ENCODE measurements at places on chromosomes 12 and 14.
A peak's percentile ranks its signal among the peaks of the same experiment; 100 is the strongest.

DNA sequence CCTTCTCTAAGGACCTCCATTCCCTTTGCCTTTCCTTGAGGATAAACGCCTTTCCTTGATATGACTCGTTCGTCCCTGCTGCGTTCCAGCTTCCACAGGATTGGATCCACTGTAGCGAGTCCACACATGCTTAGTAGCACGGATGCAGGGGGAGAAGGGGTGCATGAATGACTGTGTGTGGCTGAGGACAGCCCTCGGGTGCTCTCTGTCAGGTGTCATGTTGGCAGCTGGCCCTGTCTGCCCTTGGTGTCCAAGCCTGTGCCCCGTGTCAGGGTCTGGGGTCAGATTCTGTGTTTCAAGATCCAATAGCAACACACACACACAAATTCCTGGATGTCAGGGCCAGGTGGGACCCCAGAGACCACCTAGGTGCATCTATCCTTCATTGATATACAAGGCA is 17.5 kb upstream of the KRT80 start:
- no peak for DNase-seq

GRCh38 chr14:96445844-96446710 is 54.1 kb downstream of the AK7 start:
- DNase-seq: no peak

DNA sequence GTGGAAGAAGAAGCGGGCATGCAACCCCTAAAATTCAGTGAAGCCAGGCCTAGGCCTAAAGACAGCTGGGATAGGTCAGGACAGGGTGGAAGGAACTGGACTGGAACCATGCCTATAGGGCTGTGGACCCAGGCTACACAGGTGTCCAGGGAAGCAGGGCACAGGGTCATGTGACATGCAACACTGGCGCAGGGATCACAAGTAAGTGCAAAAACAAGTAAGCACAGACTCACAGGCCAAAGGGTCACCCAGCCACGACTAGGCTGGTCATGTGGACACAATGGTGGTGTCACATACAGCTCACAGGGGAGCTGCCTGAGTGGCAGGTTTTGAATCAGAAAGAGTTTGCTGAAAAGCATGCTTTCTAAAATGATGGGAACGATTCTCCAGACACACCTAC is 195.7 kb downstream of the SPTSSA start:
- no peak for DNase-seq

DNA sequence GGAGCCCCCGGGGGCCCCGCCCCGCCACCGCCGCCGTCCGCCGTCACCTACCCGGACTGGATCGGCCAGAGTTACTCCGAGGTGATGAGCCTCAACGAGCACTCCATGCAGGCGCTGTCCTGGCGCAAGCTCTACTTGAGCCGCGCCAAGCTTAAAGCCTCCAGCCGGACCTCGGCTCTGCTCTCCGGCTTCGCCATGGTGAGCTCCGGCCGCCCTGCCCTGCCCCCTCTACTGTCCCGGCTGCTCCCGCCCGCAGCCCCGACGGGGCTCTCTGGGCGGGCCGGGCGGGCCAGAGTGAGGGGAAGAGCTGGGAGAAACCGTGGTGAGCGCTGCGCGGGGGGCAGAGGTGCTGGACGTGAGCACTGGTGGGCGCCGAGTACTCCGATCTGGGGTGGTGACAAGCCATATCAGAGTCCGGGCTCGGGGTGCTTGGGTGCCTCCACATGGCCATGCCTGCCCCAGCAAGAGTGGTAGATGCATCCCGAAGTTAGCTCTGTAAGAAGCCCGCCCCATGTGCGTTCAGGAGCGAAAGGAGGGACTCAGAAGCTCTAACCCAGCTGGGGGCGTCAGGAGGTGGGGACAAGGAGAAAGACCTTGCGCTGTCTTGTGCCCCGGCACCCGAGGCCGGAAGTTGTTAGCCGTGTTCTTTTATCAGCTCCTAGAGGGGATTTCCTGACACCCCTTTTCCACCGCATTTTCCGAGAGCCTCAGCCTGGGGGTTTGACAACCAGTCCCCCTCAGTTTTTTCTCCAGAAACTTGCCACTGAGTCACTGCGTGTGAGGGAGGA is 717 bp downstream of the ORAI1 start:
- DNase-seq: no peak

- no peak for DNase-seq
Observed at GRCh38 chr14:94636744-94637412, 24.7 kb downstream of the SERPINA3 start.

GRCh38 chr14:52545584-52546317 is 6.6 kb downstream of the TXNDC16 start:
- no peak for DNase-seq

DNA sequence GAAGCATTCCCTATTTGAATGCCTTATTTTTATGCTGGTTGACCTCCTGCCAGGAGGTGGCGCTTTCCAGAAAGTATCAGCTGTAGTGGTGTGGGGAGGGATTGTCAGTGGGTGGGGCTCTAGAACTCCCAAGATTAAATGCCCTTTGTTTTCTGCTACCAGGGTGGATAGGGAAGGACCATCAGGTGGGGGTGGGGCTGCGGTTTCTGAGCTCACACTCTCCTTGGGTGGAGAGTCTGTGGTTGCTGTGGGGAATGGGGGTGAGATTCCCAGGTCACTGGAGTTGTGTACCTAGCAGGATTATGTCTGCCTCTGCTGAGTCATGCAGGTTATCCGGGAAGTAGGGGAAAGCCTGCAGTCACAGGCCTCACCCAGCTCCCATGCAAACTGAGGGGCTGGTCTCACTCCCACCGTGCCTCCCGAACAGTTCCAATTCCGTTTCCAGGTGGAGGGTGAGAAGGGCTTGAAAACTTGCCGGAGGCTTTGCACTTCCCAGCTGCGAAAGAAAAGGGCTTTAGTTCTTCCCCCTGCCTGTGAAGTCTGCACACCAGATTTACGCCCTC is 68.3 kb downstream of the ALG10B start:
- DNase-seq: peak; percentile 16

- DNase-seq: no peak
Observed at GRCh38 chr12:44875417-44875953, 630 bp downstream of the NELL2 start.

GRCh38 chr12:58186914-58187313 is 245.5 kb downstream of the ATP23 start:
- no peak for DNase-seq

GRCh38 chr12:99495799-99496198 is 151.8 kb upstream of the GARIN6 start:
- DNase-seq: no peak

- DNase-seq: no peak
Observed at GRCh38 chr12:98752726-98753125, 107.6 kb downstream of the APAF1 start.

- peak; percentile 53 for DNase-seq
Observed at GRCh38 chr12:27652174-27652763, 44.0 kb upstream of the REP15 start.

DNA sequence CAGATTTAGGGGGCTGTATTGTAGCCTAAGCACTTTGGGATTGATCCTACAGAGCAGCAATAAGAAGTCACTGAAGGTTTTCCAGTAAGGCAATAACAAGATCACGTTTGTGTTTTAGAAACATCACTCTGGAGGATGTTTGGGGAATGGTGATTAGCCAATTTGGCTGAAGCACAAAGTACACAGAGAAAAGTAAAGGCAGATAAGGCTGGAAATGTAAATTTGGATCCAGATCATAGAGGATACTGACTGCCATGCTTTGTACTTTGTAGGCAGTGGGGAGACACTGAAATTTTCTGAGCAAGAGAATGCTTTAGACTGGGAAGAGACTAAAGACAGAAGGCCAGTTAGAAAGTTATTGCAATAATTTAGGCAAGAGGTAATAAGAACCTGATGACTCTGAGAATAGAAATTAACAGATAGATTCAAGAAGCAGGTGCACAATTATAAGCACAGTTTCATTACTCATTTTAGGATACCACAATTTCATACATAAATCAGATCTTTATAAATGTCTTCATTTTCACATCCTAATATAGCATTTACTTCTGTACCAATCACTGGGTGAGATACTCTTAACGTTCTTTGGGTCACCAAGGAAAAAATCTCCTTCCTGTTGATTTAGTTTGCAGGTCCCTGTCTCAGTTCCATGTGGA is 314.5 kb upstream of the GARIN6 start:
- DNase-seq: no peak

GRCh38 chr12:44193281-44193680 is 357.4 kb downstream of the TMEM117 start:
- DNase-seq: no peak

- DNase-seq: no peak
Observed at GRCh38 chr12:128905003-128905544, 51.8 kb downstream of the GLT1D1 start.

- DNase-seq: no peak
Observed at GRCh38 chr12:29053567-29053966, 95.5 kb upstream of the FAR2 start.

DNA sequence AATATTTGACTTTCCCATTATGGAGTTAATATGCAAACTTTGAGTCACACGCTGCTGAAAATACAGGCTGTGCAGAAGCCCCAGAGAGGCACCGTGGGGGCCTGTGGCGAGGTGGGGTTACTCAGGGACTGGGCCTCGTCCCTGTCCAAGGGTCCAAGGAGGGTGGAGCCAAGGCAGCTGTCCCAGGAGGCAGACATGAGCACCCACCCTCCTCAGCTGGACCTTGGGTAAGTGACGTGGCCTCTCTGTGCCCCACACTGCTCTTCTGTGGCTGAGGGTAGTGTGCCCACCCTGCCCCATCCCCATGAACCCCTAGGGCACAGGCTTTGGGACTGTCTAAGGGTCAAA is 39.4 kb downstream of the FAM222A start:
- DNase-seq: no peak

- DNase-seq: no peak
Observed at GRCh38 chr14:72480464-72481243, 413.2 kb downstream of the DPF3 start.

- no peak for DNase-seq
Observed at GRCh38 chr12:65391711-65392110, 113.2 kb downstream of the MSRB3 start.

- no peak for DNase-seq
Observed at GRCh38 chr12:123935956-123936355, 36.7 kb downstream of the CCDC92 start.

DNA sequence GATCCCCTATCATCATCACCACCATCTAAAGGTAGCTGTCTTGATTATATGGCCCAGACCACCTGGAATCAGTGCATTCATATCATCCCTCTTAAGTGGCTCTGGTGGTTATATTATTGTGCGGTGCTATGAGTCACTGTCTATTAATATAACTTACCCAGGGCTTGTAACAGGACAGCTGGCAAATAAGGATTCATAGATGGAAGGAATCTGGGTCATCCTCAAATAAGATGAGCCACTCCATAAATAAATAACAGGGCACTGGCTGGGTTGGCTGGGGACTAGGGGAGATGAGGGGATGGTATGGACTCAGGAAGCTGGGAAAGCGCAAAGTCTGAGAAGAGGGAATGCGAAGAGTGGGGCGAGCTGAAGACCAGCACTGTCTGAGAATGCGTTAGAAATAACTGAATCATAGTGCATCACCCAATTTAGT is 216.1 kb downstream of the NUAK1 start:
- DNase-seq: peak; percentile 57

- DNase-seq: no peak
Observed at GRCh38 chr14:21209185-21209584, 53.3 kb upstream of the OR5AU1 start.

DNA sequence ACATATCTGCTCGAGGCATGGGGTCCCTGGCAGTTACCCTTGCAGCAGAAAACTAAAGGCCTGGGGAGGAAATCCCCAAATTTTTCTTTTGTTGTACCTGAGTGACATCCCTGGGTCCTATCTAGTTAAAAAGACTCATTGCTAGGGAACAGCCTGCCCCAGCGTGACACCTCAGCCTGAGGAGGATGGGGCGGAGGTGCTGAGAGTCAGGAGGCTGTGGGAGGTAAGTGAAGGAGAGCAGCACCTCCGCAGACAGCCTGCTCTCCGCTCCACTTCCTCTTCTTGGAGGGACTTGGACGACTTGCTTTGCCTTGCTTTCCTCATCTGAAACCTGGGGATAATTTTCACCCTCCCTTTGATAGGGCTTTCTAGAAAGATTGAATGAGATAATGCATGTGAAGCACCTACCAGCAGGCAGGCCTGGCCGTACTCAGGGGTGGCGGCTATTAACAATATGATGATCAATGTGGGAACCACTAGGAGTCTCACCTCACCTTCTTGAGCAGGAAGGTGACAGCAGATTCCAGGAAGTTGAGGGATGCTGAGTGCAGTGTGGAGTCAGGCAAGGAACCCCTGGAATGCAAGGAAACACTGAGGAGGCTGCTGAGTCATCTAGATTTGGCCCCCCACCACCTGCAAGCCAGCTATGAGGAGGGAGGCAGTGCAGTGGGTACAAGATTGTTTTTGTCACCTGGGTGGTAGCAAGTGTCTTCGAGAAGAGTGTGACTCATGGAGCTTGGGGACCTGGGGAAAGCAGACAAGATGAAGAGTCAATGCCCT is 23.2 kb downstream of the UBE3B start:
- no peak for DNase-seq

DNA sequence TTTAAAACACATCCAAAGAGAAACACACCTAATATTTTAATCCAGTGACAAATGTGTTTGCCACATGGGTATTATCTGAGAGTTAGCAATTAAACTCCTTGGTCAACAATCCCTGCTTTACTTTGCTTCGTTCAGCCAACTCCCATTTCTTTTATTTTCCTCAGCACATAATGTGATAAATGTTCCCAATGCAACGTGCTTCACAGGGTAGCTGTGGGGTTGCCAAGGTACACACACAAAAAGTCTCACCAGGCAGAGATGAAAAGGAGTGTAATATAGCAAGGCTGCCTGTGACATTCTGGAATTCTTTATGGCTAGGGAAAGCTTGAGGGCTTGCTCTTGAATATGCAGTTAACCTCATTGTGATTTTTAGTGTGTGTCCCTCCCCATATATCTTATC is 208.0 kb upstream of the DIO2 start:
- DNase-seq: no peak

DNA sequence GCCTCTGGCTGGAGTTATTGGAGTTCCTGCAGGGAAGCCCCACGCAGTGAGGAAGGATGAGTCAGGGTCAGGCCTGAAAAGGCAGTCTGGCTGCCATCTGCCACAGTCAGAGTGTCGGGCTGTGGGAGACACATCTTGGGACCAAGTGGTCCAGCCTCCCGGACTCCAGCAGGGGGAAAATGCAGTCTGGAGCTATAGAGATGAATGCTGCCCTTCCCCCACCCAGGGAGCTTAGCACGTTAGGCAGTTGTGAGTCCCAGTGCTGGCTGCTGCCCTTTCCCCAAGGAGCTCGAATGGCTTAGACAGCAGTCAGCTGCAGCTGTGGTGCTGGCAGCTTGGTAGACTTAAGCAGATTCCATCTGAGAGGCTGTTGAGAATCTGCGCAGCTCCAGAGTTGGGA is 8.2 kb upstream of the NTS start:
- no peak for DNase-seq

- DNase-seq: no peak
Observed at GRCh38 chr12:110906516-110906915, 13.9 kb downstream of the MYL2 start.
